ENCODE measurements at places on chromosomes 6 and 20. TPM values are rescaled to one million over a fixed set of nuclear protein-coding genes. Genes with fewer than 3 reads are reported as not detected.

GRCh38 chr6:110662490-110663211, 152.6 kb downstream of the CDK19 start:
- no peak for DNase-seq
- H3K27ac ChIP-seq: no peak overlapping the region
- no peaks in the 10 kb centered on the region for H3K4me1 ChIP-seq

DNA sequence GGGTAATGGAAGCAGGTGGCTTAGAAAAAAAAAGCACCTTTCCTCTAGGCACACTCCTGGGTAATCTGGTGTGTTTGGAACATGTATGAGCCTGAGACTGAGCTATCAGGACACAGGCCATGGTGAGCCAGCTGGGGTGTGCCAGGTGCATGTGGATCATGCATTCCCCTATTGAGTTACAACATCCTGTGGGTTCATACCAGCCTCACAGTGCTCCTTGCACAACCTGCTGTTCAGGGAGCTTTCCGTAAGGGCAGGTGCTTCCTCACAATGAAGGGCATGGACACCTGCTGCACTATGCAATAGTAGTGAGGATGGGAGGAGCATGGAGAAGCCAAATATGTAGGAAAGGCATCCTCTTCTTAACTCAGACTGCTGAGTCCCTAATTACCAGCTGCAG, 197.2 kb upstream of the SUPT3H start:
- no peak for DNase-seq
- no peaks in the 10 kb centered on the region for H3K27me3 ChIP-seq
- H3K4me3 ChIP-seq: no peak overlapping the region
- H3K4me1 ChIP-seq: peaks cover 16% of the 10 kb centered on the region
- no peaks in the 10 kb centered on the region for H3K36me3 ChIP-seq

DNA sequence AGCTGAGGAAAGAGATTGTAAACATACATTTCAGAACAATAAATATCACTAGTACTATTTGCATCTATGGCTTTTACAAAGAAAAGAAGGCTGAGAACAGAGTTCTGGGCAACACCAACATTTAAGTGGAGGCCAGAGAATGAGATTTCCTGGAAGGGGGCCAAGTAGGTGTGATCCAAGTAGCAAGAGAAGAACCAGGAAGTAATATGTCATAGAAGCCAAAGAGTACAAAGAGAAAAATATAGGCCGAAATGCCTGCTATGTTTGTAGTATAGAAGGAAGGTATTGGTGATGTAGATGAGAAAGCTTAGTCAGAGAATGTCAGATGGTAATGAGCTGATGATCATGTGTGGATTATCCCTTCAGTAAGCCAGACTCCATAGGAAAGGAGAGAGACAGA, 94.5 kb downstream of the PERP start:
- H3K27ac ChIP-seq: no peak overlapping the region
- no peaks in the 10 kb centered on the region for H3K27me3 ChIP-seq
- no peaks in the 10 kb centered on the region for H3K36me3 ChIP-seq
- no peaks in the 10 kb centered on the region for H3K4me1 ChIP-seq

DNA sequence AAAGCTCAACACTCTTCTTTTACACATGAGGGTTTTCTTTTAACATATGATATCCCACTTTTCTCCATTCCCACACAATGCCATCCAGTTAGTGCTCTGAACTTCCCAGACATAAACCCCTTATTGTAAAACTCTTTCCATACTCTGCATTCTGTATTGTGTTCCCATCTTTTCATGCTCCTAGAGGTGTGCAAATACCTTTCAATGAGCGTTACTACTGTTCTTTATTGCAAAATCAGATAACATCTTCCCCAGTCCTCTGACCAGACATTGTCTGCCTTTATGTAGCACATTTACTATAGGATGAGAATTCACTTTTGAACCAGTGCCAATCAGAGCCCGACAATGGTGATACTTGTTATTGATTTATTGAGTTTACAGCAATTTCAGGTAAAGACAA, 296.2 kb downstream of the GRIK2 start:
- no peak for DNase-seq
- no peaks in the 10 kb centered on the region for H3K27me3 ChIP-seq
- no peaks in the 10 kb centered on the region for H3K4me1 ChIP-seq
- no peaks in the 10 kb centered on the region for H3K36me3 ChIP-seq

- H3K36me3 ChIP-seq: peaks cover 29% of the 10 kb centered on the region
- DNase-seq: no peak
- H3K4me3 ChIP-seq: no peak overlapping the region
- peaks cover 16% of the 10 kb centered on the region for H3K4me1 ChIP-seq
- H3K27ac ChIP-seq: no peak overlapping the region
- no peaks in the 10 kb centered on the region for H3K27me3 ChIP-seq
Measured at GRCh38 chr6:83114164-83114563, 46.7 kb downstream of the DOP1A start.

Gene HTR1B
- total RNA-seq: not detected

Gene CRYBG1
- 1.3 TPM for total RNA-seq

Gene SLC17A1
- total RNA-seq: not detected

All from left ventricle myocardium inferior (tissue), 1 donor.